ENCODE measurements at places on chromosomes 1 and 21.
A peak's percentile ranks its signal among the peaks of the same experiment; 100 is the strongest.

DNA sequence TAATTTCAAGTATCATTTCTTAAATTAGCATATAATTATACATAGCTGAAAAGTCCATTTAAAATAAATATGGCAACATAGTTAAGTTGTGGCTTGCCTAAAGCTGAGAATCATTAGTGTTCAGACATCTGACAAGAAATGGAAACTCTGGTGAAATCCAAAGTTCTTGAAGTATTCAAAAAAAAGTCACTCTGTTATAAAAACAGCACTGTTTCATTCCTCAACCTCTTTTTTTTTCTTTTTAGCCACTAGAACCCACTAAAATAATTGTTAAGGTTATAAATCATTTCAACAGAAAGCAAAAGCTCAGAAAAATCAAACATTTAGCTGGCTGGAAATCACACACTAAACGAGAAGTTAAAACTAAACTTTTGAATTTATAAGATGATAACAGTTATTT lies 476.7 kb downstream of the LTN1 start:
- peak; percentile 55 for DNase-seq

- no peak for DNase-seq
These were observed 484.1 kb upstream of the NFIA start for GRCh38 chr1:60598041-60598910.

- DNase-seq: peak; percentile 60
These were observed 86.5 kb upstream of the KCNJ15 start for GRCh38 chr21:38170283-38170682.

DNA sequence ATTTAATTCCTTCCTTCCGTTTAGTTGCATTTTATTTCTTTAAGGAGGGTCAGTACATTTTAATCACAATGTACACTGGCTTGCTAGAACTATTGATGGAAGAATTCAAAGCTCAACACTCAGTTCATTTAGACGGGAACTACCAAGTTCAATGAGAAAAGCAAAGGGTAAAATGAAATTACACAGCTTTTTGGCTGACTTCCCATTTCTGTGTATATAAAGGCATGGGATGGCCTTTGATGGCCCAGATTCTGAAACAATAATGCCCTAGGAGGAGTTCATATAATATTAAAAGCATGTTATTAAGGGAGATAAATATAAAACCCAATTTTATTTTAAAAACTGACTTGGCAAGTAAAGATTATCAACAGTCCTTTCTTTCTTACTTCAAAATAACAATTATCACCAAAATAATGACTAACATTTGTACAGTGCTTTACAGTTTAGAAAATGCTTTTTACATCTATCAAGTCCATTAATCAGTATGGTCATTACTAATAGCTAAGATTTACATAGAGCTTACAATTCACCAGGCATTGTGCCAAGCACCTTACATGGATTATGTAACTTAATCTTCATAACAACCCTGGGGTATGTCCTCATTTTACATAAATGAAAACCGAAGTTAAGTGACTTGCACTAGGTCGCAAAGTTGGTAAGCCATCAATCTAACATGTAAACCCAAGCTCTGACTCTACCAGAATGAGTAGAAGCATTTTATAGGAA lies 402.4 kb downstream of the OMA1 start:
- no peak for DNase-seq

DNA sequence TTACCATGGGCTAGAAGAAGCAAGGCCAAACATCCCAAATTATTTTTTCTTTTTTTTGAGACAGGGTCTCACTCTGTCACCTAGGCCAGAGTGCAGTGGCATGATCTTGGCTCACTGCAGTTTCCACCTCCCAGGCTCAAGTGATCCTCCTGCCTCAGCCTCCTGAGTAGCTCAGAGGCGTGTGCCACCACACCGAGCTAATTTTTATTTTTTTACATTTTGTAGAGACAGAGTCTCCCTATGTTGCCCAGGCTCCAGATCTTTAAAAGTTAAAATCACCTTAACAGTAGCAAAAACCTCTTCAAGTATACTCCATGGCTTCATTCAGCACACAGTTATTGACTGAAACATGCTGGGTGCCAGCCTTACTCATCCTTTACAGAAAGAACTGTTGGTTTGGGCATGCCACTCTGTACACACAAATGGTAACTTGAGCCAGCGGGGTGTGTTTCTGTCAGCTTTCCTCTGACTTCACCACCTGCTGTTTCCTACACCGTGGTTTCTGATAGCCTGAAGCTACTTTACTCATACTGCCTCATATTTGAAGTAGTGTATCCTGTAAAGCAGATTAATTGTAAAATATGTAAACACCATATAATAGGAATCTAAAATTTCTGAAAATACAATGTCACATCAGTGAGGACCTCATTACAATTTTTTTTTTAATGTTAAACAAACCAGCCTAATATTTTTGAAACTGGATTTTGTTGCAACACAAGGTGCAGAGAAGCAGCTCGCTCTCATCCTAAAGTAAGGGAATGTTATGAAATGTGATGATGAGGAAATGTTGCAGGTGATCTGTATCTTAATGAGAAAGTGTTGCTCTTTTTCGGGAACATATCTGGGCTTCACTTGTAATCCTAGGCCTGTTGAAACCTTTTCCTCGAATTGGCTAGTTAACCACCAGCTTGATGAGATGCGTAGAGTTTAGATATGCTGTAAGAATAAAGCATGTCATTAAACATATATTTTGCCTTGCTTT lies 113.9 kb downstream of the ATP5PO start:
- DNase-seq: peak; percentile 43

DNA sequence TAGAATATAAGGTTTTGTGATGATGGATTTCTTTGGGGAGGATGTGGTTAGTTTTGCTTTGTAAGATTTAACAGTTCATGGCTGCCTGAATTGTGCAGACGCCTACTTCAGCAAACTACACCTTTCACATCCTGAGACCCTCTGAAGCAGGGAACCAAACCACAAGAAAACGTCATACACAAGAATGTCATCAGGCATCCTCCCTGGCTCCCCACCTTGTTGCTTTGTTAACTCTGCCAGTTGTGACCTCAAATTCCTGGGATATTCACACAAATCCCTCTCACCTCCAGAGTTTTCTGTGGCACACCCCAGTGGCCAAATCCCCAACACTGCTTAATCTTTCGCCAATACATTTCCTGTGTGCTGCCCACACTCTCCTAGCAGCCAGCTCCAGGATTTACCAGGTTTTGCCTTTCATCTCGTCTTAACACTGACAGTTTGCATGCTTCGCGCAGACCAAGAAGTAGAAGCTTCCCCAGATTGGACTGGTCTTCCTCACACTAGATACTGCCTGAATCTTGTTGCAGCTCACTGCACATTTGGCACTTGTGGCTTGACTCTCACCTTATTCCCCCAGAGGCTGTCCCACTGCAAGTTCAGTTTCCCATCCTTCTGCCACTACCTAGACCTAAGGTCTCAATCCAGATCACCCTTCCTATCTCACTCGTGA lies 51.1 kb upstream of the CTTNBP2NL start:
- no peak for DNase-seq

DNA sequence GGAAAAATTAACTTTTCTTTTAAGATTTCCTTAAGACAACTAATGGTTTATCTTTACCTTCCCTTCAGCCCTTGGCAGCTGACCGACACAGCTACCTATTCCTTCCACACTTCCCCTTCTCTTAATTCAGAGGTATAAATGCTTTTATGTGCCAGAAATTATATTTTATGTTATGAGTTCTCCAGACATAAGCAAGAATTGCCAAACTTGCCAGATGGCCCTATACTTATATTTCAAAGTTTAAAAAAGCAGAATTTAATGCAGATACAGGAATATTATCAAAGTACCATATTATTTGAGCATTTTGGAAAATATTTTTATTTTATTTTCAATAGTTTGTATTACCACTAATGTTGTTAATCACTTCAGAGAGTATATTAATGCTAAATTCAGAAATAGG lies 445.0 kb downstream of the PTBP2 start:
- no peak for DNase-seq

DNA sequence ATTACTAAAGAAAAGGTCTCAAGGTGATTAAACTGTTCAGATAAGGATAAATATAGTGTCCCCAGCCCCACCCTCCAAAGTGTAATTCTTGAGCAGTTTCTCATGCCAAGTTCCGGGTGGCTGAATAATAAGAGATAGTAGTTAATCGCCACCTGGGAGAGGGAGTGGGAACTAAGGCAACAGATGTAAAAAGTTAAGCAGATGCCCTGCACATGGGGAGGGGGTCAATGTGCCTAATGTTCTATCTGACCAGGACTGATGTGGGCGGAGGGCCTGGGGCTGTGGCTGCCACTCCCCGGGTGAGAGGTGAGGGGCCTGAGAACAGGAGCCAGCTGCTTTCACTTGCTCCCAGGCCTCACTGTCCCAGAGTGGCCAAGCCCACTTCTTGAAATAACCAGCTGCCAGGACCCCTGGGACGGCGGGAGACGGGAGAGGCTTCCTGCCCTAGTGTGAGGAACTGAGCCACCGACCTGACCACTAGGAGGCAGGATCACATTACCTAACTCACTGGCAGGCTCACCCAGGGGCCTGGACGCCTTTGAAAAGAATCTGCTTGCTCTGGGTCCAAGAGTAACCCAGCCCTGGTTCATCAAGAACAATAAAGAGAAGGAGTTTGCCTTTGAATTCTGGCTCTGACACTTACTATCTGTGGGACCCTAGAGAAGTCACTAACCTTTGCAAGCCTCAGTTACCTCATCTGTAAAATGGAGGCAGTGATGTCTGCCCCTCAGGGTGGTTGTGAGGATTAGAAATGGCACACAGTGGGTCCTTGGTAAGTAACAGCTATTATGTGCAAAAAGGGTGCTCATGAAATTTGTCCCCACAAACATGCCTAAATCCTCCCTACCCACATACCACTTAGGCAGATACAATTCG lies 179.2 kb downstream of the ATG4C start:
- DNase-seq: peak; percentile 25
